ENCODE measurements at places on chromosomes 6 and 20.

- no peak for DNase-seq
These were observed 178.9 kb upstream of the SULF2 start for GRCh38 chr20:47964149-47964548.

- no peak for DNase-seq
These were observed 21.6 kb downstream of the CFAP61 start for GRCh38 chr20:20073801-20074371.

DNA sequence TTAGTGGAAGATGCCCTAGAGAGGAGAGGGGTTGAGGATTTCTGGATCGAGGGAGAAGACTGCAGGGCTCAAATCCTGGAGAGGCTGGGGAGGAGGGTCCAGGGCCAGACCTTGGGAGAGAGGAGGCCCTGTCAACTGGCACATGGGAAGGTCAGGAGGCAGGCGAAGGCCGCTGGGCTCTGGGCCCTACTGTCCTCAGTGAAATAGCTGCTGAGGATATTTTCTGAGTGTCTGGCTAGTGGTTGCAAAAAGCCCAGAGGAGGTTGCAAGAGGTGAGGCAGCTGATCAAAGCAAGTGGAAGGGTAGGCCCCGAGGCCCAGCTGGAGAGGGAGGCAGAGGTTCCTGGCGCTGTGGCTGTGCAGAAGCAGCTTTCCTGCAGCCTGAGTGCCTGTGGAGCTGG, 103.4 kb upstream of the MLN start:
- DNase-seq = no peak

- peak; percentile 58 for DNase-seq
These were observed at the start of gene SRSF6 for GRCh38 chr20:43457640-43458421. Gene SRSF6, plus strand, starts transcription at chr20:43457896. Its CDS starts 138 bp downstream, at chr20:43458034.

DNA sequence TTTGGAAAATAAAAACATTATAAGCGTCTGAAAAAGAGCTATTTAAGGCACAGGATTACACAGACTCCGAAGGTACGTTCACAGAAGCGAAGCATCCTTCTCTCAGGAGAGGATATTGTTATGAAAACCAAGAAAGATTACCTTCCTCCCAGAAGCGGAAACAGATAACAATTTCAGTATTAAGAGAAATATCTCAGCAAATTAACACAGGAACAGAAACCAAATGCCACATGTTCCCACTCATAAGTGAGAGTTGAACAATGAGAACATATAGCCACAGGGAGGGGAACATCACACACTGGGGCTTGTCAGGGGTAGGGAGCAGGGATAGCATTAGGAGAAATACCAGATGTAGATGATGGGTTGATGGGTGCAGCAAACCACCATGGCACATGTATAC, 109.7 kb downstream of the CDK19 start:
- no peak for DNase-seq

DNA sequence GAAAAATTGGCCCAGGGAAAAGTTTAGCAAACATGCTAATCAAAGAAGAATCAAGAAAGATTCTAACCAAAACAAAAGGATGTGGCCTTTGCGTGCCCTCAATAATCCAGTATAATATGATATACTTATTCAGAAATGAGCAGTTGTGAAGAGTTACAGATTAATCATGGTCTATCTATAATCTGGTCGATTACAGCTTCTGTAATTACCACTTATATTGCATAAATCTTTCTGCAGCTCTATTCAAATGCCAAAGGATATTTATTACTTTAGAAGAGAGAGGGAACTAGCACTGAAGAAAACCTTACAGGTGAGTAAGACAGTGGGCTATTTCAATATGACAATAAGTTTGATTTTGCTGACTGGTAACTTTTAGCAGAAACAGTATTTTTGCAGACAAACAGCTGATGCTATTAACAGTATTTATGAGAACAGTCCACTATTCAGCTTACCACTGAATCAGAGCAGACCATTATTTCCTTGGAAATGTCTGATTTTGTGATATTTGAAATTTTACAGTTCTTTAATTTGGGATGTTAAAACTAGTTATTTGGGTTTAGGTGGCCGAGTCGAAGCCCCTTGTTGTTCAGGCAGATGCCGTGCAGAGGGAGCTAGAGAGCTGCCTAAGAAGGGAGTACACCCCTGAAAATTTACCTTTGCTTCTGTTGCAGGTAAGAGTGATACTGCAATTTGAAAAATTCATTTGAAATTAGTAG, 92.2 kb downstream of the CEP57L1 start:
- DNase-seq = no peak

GRCh38 chr6:131643855-131644460, 6.9 kb downstream of the ENPP3 start:
- DNase-seq = no peak

DNA sequence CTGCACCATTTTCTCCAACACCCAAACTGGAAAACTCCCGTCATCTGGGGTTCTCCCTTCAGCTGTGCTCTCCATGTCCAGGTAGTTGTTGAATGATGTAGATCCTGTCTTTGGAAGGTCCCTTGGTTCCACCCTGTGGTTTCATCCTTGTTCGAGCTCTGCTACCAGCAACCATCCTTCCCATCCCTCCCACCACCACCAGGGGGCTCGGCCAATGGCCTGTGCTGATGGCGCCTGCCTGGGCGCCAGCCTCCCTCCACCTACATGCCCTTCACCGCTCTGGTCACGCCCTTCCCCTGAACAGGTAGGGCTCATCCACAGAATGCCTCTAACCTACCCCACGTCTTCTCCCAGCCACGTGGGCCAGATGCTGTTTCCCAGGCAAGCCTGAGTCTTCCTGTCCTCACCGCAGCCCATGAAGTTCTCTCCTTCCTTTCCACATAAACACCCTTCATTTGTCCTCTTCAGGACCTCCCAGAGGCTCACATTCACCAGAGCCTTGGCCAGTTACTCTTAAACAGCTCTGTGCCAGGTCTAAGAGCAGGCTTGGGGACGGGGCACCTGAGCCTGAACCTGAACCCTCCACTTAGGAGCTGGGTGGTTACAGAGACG, 75.1 kb upstream of the DUSP22 start:
- DNase-seq = no peak

DNA sequence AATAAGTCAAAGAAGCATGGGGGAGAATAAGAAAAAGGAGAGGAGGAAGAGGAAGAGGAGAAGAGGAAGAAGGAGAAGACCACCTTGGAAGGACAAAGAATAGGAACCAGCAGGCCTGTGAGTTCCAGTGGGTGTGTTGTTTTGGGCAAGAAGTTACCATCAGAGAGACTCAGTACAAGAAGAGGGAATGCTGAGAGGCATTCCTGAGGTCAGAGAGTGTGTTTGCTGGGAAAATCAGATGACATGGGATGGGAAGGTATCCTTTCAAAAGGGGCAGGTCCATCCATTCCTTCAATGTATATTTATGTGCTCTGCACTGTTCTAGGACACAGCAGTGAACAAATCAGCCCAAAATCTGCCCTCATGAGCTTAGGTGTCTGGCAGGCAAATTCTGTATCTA, 40.5 kb upstream of the PRIM2 start:
- DNase-seq = no peak

GRCh38 chr6:13038315-13038714, 290.0 kb downstream of the TBC1D7 start:
- no peak for DNase-seq

DNA sequence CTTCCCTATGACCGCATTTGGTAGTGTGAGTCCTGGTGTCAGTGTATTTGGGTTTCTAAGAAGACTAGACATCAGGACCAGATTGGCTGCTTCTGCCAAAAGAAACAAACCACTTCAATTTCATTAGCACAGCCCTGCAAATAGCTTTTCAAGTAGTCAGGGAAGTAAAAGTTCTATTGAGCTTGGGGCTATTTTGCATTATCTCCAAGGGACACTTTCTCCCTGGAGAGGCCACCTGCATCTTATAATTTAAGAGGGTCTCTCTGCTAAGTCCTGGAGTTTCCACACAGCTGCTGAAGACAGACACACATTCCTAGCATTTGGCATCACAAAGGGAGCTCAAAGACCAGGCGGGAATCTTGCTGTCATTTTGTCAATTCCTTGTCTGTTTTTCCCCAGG, 141.2 kb downstream of the BMP2 start:
- DNase-seq = no peak

GRCh38 chr6:153083869-153084268, 47.2 kb downstream of the RGS17 start:
- no peak for DNase-seq

DNA sequence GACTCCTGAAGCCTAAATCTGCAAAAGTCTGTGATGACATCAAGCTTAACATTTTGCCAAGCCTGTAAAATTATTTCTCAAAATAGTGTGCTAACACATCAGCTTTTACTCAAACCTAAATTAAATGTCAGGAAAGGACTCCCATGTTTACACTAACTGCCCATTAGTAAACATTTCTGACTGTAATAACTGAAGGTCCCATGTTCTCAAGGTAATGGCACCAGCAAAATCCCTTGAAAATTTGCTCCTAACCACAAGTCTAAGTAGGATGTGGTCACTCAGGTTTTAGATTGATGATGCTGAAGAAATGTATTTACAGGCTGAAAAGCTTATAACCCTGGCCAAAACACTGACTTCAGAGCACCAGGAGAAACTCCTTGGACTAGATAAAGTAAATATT, 33.0 kb downstream of the BACH2 start:
- no peak for DNase-seq

GRCh38 chr20:62603021-62603906, 39.0 kb upstream of the SLCO4A1 start:
- DNase-seq = peak; percentile 94

GRCh38 chr20:46350201-46350985, 42.1 kb upstream of the CDH22 start:
- DNase-seq = peak; percentile 4

Data from GF-D8 (cell line).